ENCODE measurements at places on chromosomes 5 and 9.

- no peak for DNase-seq
Measured at GRCh38 chr9:132937463-132937901, 6.9 kb downstream of the TSC1 start.

- DNase-seq, result no peak
Measured at GRCh38 chr5:2465383-2465782, 286.1 kb downstream of the IRX2 start.

GRCh38 chr5:168992687-168993086, 308.3 kb downstream of the SLIT3 start:
- DNase-seq, result no peak

DNA sequence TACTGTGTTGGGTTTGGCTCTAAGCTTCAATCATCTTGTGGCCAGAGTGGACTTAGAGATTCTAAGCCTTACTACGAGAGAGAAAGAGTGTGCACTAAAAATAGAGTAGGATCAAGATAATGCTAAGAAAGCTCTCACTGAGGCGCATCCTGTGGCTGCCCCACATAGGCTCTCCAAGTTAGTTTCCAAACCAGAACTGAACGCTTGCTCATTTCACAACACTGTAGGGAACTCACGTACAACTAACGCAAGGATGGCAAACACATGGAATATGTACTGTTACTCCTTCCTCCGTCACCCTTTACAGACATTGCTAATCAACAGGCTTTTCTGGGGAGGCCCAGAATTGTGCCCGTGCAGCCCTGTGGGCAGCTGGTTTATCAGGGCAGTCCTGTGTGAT, 90.9 kb downstream of the EQTN start:
- no peak for DNase-seq

- no peak for DNase-seq
Measured at GRCh38 chr9:95433096-95433819, 83.5 kb downstream of the PTCH1 start.

DNA sequence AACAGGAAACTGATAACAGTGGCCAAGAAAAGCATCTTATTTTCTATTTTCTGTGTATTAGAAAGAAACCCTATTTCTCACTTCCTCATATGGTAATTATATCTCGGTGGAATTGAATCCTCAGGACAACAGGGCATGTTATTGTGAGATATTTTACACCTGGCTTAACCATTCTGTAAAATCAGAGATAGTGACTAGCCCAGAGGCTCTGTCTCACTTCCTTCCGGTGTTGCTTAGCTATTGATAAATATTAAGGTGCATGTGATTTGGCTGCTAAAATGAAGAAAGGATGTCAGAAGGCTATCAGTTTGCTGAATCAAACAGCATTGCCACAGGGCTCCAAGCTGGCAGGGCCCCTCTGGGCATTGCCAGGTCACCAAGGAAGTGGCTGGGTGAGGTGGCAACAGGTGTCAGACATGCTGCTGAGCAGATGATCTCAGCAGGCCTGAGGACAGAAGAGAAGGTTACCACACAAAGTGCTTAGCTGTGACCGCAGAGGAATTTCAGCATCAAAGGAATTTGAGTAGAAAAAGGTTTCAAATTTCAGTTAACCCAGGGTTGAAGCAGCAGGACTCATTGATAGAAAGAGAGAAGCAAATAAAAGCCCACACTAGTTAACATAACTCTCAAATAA, 330.7 kb downstream of the PDE4D start:
- DNase-seq, result no peak

GRCh38 chr9:113963017-113963620, 87.0 kb downstream of the ZNF618 start:
- peak; percentile 17 for DNase-seq

GRCh38 chr9:108549184-108549583, 306.6 kb downstream of the ACTL7B start:
- no peak for DNase-seq

GRCh38 chr9:128045831-128046230, 21.3 kb downstream of the NAIF1 start:
- no peak for DNase-seq

DNA sequence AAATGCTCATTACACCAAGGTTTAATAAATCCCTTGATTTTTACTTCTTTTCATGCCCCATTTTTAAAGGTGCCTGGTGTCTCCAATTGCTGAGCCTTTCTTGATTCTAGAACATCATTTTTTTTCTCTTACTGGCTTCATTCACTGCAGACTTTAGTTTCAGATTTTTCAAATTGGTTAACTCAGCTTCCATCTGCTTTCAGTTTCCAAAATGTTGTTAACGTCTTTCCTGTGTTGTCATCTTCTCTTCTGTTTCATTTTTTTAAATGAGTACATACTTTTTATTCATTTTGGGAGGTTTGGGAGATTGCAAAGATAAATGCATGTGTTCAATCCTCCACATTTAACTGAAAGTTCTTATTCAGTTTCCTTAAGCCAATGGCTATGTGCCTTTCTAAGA, 126.4 kb upstream of the CCNG1 start:
- DNase-seq, result no peak

DNA sequence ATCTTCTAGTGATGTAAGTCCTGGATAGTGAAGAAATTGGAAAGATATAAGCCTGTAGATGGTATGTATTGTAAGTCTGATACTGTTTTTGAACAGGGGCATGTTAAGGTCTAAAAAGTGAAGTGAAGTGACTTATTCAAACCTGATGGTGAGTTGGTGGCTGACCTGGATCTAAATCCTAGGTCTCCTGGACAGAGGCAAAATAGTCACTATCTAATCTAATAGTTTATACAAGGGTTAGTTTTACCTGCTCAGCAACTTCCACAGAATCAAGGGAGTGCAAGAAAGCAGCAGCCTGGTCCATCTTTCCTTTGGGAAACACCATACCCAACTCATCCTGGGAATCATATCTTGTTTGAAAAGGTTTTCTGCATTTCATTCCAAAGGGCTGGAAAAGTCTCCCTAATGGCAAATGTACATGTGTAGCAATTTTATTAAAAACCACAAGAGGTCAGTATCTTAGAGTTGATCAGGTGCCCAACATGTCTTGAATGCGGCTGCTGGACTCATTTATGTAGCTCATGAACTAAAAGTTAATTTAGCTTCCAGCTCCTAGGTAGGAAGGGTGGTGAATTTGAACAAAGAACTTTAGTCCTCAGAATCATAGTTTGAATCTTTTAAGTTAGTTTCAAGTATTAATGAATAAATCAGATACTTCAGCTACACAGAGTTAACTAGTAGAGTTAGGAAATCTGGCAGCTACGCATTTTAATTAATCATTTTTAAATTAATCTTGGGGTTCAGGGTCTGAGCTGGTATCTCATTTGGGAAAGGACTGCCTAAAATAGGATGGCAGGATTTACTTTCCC, 26.0 kb downstream of the SKP2 start:
- peak; percentile 17 for DNase-seq

GRCh38 chr9:15416880-15417279, 5.8 kb upstream of the SNAPC3 start:
- DNase-seq, result peak; percentile 10

DNA sequence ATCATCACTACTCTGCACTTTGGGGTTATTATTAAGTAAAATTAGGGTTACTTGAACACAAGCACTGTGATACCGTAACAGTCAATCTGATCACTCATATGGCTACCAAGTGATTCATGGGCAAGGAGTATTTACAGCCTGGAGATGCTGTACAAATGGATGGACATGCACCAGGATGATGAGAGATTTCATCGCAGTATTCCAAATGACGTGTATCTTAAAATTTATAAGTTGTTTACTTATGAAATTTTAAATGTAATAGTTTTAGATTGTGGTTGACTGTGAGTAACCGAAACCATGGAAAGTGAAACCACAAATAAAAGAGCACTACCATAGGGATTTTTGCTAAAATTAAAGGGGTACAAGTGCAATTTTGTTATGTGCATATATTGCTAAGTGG, 462.2 kb upstream of the PTGER4 start:
- DNase-seq, result no peak

DNA sequence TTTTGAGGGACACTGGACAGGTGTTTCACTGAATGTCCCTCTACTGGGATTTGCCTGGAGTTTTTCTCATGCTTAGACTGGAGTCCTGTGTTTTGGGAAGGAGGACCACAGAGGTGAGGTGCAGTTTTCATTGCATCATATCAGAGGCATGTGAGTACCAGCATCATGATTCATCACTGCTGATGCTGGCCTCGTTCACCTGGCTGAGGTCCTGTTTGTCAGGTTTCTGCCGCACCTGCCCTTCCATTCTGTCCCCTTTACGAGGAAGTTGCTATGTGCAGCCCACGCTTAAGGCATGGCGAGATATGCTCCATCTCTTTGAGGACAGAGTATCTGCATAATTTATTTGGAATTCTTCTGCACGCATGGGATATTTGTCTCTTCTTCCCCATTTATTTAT, 162.1 kb downstream of the TENT4A start:
- DNase-seq, result peak; percentile 76

- no peak for DNase-seq
Measured at GRCh38 chr5:39670391-39670790, 245.6 kb upstream of the DAB2 start.

- DNase-seq, result no peak
Measured at GRCh38 chr5:92981001-92981400, 600.0 kb downstream of the NR2F1-AS1 start.

DNA sequence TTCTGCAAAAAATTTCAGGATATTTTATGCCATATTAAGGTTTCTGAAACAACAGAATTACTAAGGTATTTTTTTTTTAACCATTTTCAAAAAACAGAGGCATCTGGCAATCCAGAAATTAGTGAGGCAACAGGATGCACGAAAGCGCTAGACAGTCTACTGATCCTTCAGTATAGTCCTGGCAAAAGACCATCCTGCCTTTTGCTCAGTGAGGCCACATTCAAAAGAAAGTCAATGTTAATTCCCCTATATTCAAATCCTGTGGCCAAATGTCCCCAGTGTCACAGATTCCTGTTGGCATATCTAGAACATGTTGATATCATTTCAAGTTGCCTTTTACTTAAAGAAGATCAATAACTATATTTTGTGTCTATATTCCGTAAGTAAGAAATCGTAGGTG, 13.1 kb upstream of the NFIB start:
- no peak for DNase-seq

- DNase-seq, result no peak
Measured at GRCh38 chr5:178595150-178595549, 5.0 kb upstream of the COL23A1 start.

GRCh38 chr5:6710551-6711318, 2.5 kb upstream of the TENT4A start:
- no peak for DNase-seq

- no peak for DNase-seq
Measured at GRCh38 chr5:87266914-87267573, 639 bp upstream of the RASA1 start.

DNA sequence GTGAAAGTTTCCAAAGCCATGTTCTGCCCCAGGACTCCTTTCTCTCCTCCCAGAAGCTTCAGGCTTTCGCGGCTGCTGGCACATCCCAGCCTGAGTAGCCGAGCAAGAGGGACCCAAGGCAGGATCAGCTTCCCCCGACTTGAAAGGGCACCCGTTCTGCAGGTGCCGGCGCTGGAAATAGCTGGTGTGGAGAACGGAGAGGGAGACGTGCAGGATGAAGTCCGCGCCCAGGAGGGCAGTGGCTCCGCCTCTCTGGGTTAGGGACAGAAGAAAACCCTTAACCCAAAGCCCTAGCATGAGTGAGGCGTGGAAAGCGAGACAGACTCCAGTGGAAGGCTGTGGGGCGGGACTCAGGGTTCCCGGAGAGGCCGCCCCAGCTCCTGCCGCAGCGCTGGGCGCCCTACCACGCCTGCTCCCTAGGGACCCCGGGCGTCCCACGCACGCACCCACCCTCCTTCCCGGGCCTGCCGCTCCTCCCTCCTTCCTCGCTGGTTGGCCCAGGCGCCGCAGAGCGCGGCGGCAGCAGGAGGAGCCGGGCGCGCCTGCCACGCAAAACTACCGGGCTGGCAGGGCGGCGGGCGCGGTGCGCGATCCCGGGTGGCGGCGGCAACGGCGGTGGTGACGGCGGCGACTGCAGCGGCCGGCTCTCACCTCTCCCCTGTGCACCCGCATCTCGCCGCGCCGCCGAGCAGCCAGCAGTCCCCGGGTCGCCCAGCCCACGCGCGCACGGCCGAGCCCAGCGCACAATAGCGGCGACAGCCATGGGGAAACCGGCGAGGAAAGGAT, at the start of gene SLC1A1:
SLC1A1 (plus strand) TSS at position 550 of the 786 bp plus-strand sequence; CDS start at position 762, 212 bp downstream.
- DNase-seq, result peak; percentile 52

DNA sequence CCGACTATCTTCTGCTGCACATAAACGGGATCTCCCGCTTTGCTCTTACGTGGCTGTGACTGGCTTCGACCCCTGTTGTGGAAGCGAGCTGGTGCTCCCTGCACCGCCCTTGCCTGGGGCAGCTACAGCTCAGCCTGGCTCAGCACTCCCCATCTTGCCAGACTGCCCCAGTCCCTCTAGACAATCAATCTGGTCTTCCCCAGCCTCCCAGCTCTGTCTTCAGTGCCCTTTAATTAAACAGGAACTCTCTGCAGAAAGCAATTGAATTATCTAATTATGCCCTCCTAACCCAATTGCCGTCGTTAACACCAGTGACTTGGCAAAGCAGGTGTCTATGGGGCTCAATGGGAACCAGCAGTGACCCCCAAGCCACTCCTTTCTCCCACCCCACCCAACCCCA, 18.9 kb upstream of the NTNG2 start:
- no peak for DNase-seq

DNA sequence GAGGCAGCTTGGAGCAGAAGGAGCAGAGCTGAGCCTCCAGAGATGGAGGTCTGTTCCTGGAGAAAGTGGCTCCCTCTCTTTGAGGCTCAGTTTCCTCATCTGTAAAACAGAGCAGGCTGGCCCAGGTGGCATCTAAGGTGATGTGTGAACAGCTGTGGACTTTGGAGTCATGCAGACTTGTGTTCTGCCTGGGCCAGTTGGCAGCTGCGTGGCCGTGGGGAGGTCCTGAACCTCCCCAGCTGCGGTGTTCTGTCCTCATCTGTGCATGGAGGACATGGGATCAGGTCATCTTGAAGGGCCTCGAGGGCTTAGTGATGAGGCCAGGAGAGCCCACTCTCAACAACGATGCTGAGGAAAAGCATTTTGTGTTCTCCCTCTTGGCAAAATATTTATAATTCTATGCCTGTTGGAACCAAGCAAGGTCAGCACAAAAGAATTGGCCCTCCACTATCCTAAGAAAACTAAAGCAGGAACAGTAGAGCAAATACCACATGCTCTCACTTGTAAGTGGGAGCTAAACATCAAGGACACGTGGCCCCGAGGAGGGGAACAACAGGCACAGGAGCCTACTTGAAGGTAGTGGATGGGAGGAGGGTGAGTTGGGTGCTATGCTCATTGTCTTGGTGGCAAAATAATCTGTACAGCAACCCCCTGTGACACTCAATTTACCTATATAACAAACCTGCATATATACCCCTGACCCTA, 63.2 kb upstream of the COL15A1 start:
- DNase-seq, result no peak

Measured in NCI-H774 (cell line).